H9 (cell line): ENCODE measurements at places on chromosomes 4 and X. TPM values are rescaled to one million over a fixed set of nuclear protein-coding genes. Genes with fewer than 3 reads are reported as not detected.

The WWC2 gene
- 99.3 and 106 TPM in 2 replicates for total RNA-seq

DNA sequence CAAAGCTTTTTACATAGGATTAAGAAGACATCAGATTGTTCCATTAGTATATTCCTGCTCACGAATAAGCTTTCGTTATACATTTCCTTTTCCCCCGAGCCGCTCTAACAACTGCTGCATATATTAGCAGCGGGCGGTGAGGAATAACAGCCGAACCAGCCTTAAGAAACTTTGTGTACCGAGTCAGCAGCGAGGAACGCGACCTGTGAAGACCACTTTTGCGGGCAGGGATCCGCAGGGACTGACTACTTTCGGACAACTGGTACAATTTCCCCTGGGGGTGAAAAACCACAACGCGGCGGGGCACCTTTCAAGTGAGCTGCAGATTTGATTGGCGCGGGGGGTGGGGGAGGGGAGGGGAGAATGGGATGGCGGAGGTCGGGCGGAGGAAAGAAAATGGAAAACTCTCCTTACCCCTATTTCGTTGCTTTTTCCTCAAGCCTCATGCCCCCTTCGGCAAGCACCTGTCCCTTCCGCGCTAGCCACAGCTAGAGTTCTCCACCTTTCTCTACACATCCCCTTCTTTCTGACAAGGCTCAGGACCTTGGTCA lies 5.9 kb upstream of the PITX2 start:
- DNase-seq = peak; percentile 56

DNA sequence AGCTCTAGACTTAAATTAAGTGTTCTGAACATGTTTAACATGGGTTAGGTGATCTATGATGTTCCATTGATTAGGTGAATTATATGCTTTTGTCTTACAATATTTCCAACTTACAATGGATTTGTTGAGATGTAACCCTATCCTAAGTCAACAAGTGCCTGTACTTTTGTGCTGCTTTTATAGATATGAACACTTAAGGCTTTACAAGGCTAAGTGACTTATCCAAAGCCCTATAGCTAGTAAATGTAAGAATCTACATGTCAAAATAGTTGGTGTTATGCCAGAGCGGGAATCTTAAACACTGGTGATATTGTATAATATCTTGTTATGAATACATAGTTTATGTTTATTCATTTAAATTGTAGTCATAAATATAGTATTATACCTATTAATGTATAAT lies 1629.1 kb upstream of the IGFBP7 start:
- no peak for DNase-seq

- DNase-seq = no peak
These were observed 654.7 kb upstream of the IGFBP7 start for GRCh38 chr4:57764856-57765255.

DNA sequence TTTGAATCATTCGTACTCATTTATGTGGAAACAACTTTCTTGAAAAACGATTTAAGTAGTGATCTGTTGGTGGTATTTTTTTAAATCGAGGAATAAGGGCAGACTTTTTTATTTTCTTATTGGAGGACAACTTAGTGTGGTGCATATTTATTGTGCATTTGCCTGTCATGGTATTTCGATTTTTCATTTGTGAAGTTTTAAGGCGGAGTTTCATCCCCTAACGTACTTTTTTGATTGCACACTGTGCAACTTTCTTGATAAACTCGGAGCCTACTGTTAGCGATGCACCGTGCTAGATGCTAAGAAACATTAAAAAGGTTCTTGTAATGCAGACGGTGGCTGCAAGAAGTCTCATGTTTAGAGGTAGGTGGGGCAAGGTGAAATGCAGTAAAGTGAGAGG lies 1.4 kb downstream of the ZFX start:
- no peak for DNase-seq

DNA sequence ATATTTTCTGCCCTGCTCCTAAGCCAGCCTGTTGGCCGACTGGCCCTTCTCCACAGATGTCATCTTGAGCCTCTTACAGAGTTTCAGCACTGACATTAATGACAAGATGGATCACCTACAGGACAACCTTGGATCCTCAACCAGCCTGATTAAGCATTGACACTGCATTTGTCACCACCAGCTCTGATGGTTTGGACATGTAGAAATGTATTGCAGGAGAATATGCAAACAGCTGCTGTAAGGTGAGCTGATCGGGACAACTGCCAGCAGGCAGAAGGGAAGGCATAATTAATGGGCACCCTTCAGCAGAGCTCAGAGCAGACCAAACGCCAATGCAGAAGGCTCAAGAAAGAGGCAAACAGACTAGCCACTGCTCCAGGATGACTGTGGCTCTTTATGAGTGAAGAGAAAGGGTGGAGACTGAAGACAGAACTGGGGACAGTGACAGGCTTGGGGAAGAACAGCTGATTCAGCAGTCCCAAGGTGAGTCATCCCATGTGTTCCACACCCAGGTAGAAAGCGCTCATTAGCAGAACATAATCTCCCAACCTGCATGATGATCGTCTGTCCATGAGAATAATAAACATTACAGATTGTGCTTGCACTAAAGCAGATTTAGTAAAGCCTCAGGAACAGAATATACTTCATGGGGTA lies 6.7 kb downstream of the CORIN start:
- no peak for DNase-seq

- DNase-seq = no peak
These were observed 135.8 kb downstream of the GASK1B start for GRCh38 chr4:158036998-158037397.

GRCh38 chr4:176011529-176011928 lies 54.1 kb upstream of the WDR17 start:
- no peak for DNase-seq
